ENCODE measurements at places on chromosomes 11 and 22. TPM values are rescaled to one million over a fixed set of nuclear protein-coding genes. Genes with fewer than 3 reads are reported as not detected.

GRCh38 chr11:19499999-19500398 is 212.6 kb upstream of the NAV2 start:
- no peaks in the 10 kb centered on the region for H3K4me1 ChIP-seq
- H3K4me3 ChIP-seq = no peak overlapping the region
- H3K27ac ChIP-seq = no peak overlapping the region
- no peak for DNase-seq
- H3K36me3 ChIP-seq = no peaks in the 10 kb centered on the region

- no peaks in the 10 kb centered on the region for H3K27me3 ChIP-seq
- H3K36me3 ChIP-seq = no peaks in the 10 kb centered on the region
- no peak overlapping the region for H3K27ac ChIP-seq
- DNase-seq = no peak
- no peaks in the 10 kb centered on the region for H3K4me1 ChIP-seq
- H3K4me3 ChIP-seq = no peak overlapping the region
These were observed 39.8 kb upstream of the SPTBN2 start for GRCh38 chr11:66768818-66769217.

DNA sequence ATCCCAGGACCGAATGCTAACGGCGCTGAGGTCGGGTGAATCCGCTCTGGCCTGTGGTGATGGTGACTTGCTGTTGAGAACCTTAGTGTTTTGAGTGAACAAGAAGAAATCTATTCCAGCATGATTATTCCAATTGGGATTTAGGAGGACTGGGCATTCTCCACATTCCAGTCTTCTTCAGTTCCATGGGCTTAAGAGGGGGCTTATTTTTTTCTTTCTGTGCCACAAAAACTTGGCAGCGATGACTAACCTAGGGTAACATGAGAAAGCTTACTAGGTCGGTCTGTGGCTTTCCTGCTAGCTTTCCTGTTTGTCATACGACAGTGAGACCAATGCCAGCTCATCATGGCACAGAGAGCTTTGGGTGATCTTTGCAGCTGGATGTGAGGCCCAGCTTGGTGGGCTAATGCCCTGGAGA is 62.9 kb upstream of the ATXN10 start:
- H3K4me3 ChIP-seq = no peak overlapping the region
- H3K27ac ChIP-seq = peak overlapping the region; percentile 39
- no peaks in the 10 kb centered on the region for H3K36me3 ChIP-seq
- no peak for DNase-seq
- H3K27me3 ChIP-seq = peaks cover 7% of the 10 kb centered on the region

HIC2 gene
- 10.3 TPM for total RNA-seq

SART1 gene
- 89.9 TPM for total RNA-seq

GRCh38 chr11:9078113-9079086 is 13.0 kb downstream of the SCUBE2 start:
- no peaks in the 10 kb centered on the region for H3K36me3 ChIP-seq
- H3K4me1 ChIP-seq = no peaks in the 10 kb centered on the region
- peaks cover 23% of the 10 kb centered on the region for H3K27me3 ChIP-seq
- no peak overlapping the region for H3K4me3 ChIP-seq

DNA sequence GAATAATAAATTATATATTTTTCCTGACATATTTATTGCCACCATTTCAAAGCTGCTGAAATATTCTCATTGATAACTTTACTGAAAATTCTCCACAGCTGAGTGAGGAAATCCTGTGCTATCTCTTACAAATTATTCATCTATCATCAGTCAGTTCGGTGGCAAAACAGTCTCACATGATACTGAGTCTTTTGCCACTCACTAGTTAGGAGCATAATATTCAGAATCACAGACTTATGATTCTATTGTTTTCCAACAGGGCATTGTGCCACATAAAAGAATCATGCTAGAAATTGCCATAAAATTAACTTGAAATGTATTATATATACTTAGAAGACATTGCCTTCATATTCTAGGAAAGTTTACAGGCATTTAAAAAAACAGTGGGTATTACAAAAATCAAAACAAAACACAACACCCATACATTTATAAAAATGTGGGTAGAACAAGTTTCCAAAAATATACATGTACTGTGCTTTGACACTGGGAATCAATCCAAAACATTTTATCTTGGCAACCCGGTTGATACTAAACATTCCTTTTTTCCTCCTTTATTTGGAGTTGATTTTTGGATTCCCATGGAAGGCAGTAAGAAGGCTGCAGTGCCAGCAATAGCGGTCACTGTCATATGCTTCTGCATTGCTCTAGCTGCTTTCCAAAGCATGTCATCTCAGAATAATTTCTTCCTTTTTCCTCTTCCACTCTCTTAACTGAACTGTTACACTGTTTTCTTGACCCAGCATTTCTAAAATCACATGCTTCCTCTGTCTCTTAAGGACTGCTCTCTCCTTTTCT is 42.5 kb downstream of the ATG16L2 start:
- H3K27me3 ChIP-seq = no peaks in the 10 kb centered on the region
- H3K27ac ChIP-seq = no peak overlapping the region
- no peak for DNase-seq
- H3K4me3 ChIP-seq = no peak overlapping the region
- H3K4me1 ChIP-seq = no peaks in the 10 kb centered on the region

- H3K4me3 ChIP-seq = no peak overlapping the region
- H3K4me1 ChIP-seq = peaks cover 19% of the 10 kb centered on the region
- DNase-seq = no peak
- no peaks in the 10 kb centered on the region for H3K36me3 ChIP-seq
These were observed 34.3 kb downstream of the KIAA1671 start for GRCh38 chr22:24986816-24987215.

DNA sequence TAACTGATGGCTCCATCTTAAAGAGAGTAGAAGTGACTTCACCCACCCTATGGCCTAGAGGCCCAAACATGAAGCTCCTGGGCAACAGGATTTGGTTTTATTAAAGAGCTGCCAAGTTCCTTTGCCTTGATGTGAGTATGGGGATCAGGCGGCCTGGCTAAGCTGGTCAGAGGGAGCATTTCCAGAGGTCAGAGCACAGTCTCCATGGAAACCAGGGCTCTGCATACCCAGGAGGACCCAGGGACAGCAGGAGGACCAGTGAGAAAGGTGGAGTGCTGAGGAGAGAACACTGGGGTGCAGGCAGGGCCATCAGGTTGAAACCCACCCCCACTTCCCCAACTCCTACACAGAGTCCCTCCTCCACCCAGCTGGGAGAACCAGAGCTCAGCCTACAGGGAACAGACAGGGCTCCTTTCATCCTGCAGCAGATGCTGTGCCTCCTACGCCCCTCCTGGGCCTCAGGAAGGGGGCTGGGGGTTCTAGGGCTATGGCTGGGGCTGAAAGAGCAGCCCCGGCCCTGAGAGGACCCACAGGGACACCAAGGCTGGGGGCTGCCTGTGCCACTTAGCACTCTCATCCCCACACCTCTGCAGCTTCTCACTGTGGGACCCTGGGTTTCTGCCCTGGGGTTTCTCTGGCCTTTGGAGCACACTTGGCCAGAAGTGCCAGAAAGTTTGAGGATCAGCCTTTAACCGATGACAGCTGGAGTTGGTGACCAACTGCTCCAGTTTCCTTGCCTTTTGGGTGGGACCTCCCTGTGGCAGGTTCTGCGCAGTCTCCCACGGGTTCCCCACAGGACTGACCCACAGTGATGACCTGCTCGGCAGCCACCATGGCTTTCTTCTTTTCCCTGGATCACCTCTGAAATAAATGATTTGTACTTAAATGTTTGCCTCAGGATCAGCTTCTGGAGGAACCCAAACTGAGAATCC is 13.8 kb upstream of the P2RY6 start:
- peaks cover 15% of the 10 kb centered on the region for H3K27me3 ChIP-seq
- DNase-seq = no peak
- H3K4me1 ChIP-seq = no peaks in the 10 kb centered on the region
- no peak overlapping the region for H3K4me3 ChIP-seq

GRCh38 chr11:44852159-44852747 is 98.4 kb downstream of the TP53I11 start:
- H3K36me3 ChIP-seq = no peaks in the 10 kb centered on the region
- H3K27me3 ChIP-seq = no peaks in the 10 kb centered on the region
- H3K4me3 ChIP-seq = no peak overlapping the region

DNA sequence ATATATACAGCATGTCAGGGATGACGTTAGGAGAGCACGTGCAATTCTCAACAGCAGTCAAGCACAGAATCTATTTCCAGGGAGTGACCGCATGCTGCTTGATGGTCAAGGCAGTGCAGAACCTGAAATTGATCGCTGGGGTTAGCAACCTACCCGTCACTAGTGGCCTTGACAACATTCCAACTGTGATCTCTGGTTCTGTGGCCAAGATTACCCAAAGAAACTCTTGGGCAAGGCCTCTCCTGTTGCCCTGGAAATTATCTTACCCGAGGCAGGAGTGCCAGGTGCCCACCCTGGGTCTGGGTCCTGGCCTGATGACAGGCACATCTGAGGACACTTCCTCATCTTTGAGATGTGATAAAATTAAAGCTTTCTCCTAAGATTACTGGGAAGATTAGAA is 2.2 kb downstream of the TM7SF2 start:
- no peak for DNase-seq
- H3K36me3 ChIP-seq = no peaks in the 10 kb centered on the region
- H3K27me3 ChIP-seq = no peaks in the 10 kb centered on the region
- no peak overlapping the region for H3K4me3 ChIP-seq
- peaks cover 71% of the 10 kb centered on the region for H3K4me1 ChIP-seq

DNA sequence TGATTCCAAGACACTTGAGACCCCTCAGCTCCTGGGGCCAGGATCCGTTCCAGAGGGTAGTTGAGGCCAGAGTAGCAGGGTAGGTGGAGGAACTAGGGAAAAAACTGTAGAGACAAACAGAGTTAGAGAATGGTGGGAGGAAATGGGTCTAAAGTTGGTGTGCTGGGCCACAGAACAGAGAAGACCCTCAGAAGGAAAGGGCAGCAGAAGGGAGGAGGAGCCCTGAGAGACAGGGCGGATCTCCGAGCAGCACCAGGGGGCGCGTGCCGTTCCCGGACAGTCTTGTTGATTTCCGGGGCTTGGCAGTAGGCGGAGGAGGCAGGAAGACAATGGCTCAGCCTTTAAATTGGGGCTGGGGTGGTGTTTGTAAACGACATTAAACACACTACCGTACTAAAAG is 2.4 kb upstream of the CECR2 start:
- peaks cover 4% of the 10 kb centered on the region for H3K4me1 ChIP-seq
- peaks cover 58% of the 10 kb centered on the region for H3K27me3 ChIP-seq
- no peak for DNase-seq

- no peaks in the 10 kb centered on the region for H3K36me3 ChIP-seq
- H3K4me1 ChIP-seq = peaks cover 4% of the 10 kb centered on the region
- no peak overlapping the region for H3K27ac ChIP-seq
- H3K4me3 ChIP-seq = no peak overlapping the region
These were observed 558.1 kb downstream of the ETS1 start for GRCh38 chr11:128029219-128029722.

DNA sequence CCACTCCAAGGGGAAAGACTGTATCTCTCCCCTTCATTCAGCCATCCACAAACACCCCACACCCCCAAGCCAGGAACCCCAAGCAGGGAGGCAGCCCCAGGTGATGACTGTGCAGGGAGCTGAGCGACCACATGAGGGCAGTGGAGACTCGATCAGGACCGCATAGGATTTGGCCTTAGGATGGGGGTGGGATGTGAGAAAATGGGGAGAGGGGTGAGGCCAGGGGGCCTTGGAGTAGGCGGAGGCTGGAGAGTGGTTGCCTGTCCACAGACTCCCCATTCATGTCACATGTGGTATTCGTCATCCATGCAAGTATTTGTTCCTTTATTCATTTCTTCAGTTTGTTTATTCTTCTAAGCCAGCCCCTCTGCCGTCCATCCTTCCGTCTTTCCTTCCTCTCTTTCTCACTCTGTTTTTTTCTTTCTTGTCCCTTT is 2.7 kb upstream of the RHOD start:
- peak; percentile 38 for DNase-seq
- H3K4me3 ChIP-seq = no peak overlapping the region
- no peak overlapping the region for H3K27ac ChIP-seq

DNA sequence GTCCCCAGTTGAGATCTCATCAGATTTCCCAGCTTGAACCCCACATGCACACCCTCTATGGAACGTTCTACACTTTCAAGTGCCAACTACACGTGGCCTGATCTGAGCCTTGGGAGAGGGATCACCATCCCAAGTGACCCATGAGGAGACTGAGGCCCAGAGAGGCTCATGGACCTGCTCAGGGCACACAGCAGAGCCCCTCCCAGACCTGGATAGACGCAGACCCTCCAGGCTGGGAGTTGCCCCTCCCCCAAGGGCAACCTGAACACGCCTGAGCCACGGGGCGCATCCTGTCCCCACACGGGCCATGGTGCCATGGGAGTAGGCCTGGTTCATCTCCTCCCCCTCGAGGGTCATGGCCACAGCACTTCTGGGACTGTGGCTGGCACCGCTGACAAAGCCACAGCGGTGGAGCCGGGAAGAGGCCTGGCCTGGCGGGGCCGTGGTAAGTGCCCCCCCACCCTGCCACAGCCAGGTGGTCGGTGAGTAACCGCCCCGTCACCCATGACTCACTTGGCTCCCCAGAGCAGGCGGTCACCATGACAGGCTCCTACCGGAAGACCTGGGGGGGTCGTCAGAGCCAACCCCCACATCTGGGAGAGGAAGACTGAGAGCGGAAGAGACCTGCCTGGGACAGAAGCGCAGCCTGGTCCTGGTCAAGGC is 8.1 kb downstream of the WNT7B start:
- no peak for DNase-seq
- H3K36me3 ChIP-seq = no peaks in the 10 kb centered on the region
- H3K27ac ChIP-seq = no peak overlapping the region
- no peak overlapping the region for H3K4me3 ChIP-seq

- peaks cover 3% of the 10 kb centered on the region for H3K4me1 ChIP-seq
- no peaks in the 10 kb centered on the region for H3K36me3 ChIP-seq
- DNase-seq = no peak
- peaks cover 14% of the 10 kb centered on the region for H3K27me3 ChIP-seq
- no peak overlapping the region for H3K4me3 ChIP-seq
These were observed 19.5 kb upstream of the CHKA start for GRCh38 chr11:68140496-68141245.

DNA sequence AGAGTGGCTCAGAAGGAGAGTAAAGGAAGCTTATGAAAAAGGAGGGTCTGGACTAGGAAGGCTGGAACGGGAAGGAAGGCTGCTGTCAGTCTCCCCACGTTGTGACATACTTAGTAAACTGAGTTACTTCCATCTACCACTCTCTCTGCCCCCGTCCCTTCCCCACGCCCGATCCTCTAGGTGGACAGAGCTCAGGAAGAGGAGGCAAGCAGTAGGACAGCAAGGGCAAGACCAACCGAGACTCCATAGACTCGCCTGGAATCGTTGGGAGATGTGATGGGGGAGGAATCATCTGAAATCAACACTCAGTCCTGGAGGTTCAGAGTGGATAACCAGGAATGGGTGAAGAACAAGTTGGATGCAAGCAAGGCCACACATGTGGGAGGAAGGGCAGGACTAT is 240.7 kb downstream of the BUD13 start:
- no peak overlapping the region for H3K4me3 ChIP-seq
- no peaks in the 10 kb centered on the region for H3K36me3 ChIP-seq
- H3K27me3 ChIP-seq = peaks cover 6% of the 10 kb centered on the region
- DNase-seq = no peak

JOSD1 gene
- 79.7 TPM for total RNA-seq
